ENCODE measurements at places on chromosomes 11 and 22.

- no peaks in the 10 kb centered on the region for H3K27me3 ChIP-seq
- no peak for DNase-seq
- peaks cover 14% of the 10 kb centered on the region for H3K4me1 ChIP-seq
- no peaks in the 10 kb centered on the region for H3K36me3 ChIP-seq
- no peak overlapping the region for H3K27ac ChIP-seq
Measured at GRCh38 chr11:28114731-28115130, 6.5 kb downstream of the METTL15 start.

- no peaks in the 10 kb centered on the region for H3K36me3 ChIP-seq
- no peaks in the 10 kb centered on the region for H3K4me1 ChIP-seq
- H3K27me3 ChIP-seq = no peaks in the 10 kb centered on the region
- DNase-seq = no peak
- H3K27ac ChIP-seq = no peak overlapping the region
- H3K4me3 ChIP-seq = no peak overlapping the region
Measured at GRCh38 chr11:117417342-117417741, 89.7 kb downstream of the CEP164 start.

DNA sequence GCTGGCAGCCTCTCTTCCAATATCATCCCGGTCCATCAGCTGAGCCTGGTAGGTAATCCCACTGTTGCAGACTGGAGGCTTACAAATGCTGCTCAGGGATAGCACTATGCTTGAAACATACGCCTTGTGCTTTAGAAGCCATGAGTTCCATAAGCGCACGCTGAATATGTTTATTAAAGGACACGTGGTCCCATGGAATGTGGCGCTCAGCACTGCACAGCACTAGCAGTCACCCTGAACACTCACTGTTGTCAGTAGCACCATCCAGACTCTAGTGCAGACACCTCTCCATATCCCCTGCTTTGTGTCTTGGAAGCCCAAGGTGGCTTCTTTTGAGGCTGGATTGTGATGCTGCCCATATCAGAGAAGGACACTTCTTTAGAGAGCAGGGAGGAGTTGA is 120.9 kb downstream of the MAML2 start:
- no peaks in the 10 kb centered on the region for H3K27me3 ChIP-seq
- peaks cover 6% of the 10 kb centered on the region for H3K4me1 ChIP-seq
- no peak for DNase-seq
- H3K36me3 ChIP-seq = no peaks in the 10 kb centered on the region

- H3K36me3 ChIP-seq = no peaks in the 10 kb centered on the region
- H3K27me3 ChIP-seq = no peaks in the 10 kb centered on the region
- H3K4me1 ChIP-seq = peaks cover 2% of the 10 kb centered on the region
- H3K4me3 ChIP-seq = no peak overlapping the region
- H3K27ac ChIP-seq = no peak overlapping the region
Measured at GRCh38 chr11:72769680-72770079, 17.5 kb upstream of the ARAP1 start.

GRCh38 chr11:79852176-79852575 is 411.3 kb upstream of the TENM4 start:
- DNase-seq = no peak
- H3K36me3 ChIP-seq = no peaks in the 10 kb centered on the region
- no peaks in the 10 kb centered on the region for H3K4me1 ChIP-seq
- no peak overlapping the region for H3K27ac ChIP-seq

DNA sequence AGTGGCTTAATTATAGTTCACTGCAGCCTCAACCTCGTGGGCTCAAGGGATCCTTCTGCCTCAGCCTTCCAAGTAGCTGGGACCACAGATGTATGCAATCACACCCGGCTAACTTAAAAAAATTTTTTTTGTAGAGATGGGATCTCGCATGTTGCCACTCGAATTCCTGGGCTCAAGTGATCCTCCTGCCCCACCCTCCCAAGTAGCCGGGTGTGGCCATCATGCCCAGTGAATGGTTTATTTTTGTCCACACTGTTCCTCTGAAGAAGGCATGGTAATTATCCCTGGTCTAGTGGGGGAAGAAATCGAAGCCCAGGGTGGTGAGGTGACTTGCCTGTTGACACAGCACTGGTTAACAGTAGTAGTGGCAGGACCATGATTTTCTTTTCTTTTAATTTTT is 1.9 kb downstream of the SAC3D1 start:
- no peak overlapping the region for H3K27ac ChIP-seq
- peaks cover 4% of the 10 kb centered on the region for H3K4me1 ChIP-seq
- H3K4me3 ChIP-seq = no peak overlapping the region

GRCh38 chr11:134390706-134391569 is 21.1 kb downstream of the B3GAT1 start:
- no peaks in the 10 kb centered on the region for H3K4me1 ChIP-seq
- no peak overlapping the region for H3K27ac ChIP-seq
- H3K36me3 ChIP-seq = no peaks in the 10 kb centered on the region

DNA sequence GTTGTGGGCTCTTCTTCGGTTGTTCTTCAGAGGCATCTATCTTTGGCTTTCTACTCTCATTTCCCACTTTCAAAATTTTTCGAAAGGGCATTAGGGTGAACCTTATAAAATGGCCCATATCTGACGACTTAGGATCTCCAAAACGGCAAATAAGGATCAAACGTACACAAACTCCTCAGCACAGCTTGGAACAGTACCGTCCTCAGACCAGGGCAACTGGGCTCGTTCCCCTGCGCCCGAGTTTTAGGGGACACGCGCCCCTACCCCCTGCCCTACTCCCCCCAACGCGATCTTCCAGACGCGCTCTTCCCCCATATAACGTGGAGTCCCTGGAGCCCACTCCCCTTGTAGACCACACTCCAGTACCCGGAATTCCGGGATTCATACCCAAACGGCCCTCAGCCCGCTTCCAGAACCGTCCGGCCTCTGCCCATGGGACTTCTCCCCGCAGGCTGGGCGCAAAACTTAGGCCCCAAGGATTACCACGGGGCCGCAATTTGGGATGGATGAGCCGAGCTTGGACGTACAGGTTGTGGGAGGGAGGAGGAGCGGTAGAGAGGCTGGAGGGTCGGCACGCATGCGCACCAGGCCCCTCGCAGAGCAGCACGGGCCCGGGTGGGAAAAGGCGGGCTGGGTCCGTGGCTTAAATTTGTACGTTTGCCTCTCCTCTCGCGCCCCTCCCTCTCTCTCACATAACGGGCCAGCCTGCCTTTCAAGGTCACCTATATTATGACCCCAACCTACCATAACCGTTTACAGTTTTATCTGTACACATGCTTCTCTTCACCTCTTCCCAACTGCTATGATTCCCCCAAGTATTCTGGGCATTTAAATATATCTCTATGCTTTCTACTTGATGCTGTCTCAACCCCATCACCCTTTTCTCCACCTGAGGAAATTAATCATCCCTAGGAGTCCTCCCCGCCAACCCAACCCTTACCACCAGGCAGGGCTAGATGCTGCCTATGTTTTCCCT is 3.4 kb downstream of the CCDC89 start:
- H3K27me3 ChIP-seq = no peaks in the 10 kb centered on the region
- peak; percentile 25 for DNase-seq
- H3K27ac ChIP-seq = peak overlapping the region; percentile 44

GRCh38 chr11:71164621-71165020 is 87.8 kb downstream of the SHANK2 start:
- H3K4me1 ChIP-seq = no peaks in the 10 kb centered on the region
- no peak for DNase-seq
- no peaks in the 10 kb centered on the region for H3K36me3 ChIP-seq
- no peak overlapping the region for H3K27ac ChIP-seq
- H3K4me3 ChIP-seq = no peak overlapping the region

DNA sequence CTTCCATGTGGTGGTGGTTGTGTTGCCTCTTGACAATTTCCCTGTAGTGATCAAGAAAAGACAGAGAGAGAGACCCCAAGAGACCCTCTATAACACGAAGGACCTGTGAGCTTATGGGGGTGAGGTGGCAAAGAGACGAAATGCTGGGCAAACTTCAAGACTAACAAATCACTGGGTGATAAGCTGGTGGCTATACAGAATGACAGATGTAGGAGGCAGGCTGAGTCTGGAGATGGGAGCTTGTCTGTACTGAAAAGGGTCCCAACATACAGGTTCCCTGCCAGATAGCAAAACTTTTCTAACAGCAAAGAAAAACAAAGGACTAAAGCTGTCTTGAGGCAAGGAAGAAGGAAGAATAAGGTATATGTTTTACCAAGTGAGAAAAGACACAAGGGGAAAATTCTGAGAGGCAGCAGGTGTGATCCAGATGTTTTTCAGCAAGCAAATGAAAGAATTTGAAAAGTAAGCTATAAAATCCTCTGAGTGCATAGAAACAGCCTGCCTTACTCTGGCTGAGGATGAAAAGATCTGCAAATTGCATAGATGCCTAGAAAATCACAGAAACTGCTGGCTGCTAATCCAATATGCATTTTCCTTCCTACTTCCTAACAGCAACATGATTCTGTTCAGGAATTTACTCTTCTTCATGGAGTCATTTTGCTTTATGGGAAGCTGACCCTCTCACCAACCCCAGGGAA is 21.9 kb upstream of the LYVE1 start:
- H3K4me1 ChIP-seq = no peaks in the 10 kb centered on the region
- no peak for DNase-seq
- H3K36me3 ChIP-seq = no peaks in the 10 kb centered on the region
- H3K27ac ChIP-seq = no peak overlapping the region
- no peaks in the 10 kb centered on the region for H3K27me3 ChIP-seq

DNA sequence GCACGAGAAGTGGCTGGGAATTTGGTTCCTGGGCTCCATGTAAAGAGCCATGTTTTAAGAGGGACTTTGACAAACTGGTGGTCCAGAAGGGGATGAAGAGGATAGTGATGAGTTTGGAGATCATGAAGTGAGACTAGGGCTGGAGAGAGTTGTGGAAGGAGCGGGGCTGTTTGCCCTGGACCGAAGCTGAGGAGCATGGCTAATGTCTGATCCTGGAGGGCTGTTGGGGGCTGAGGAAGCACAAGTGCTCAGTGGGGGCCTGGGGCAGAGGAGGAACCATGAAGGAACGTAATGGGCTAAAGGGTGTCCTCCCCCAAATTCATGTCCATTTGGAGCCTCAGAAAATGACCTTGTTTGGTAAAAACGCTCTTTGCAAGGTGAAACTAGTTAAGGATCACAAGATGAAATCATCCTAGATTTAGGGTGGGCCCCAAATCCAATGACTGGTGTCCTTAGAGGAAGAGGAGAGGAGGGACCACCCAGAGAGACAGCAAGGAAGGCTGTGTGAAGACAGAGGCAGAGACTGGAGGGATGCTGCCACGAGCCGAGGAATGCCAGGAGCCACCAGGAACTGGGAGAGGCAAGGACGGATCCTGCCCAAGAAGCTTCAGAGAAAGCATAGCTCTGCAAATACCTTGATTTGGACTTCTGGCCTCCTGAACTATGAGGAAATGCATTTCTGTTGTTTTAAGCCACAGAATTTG is 107.3 kb upstream of the LMO1 start:
- no peaks in the 10 kb centered on the region for H3K4me1 ChIP-seq
- no peaks in the 10 kb centered on the region for H3K36me3 ChIP-seq

DNA sequence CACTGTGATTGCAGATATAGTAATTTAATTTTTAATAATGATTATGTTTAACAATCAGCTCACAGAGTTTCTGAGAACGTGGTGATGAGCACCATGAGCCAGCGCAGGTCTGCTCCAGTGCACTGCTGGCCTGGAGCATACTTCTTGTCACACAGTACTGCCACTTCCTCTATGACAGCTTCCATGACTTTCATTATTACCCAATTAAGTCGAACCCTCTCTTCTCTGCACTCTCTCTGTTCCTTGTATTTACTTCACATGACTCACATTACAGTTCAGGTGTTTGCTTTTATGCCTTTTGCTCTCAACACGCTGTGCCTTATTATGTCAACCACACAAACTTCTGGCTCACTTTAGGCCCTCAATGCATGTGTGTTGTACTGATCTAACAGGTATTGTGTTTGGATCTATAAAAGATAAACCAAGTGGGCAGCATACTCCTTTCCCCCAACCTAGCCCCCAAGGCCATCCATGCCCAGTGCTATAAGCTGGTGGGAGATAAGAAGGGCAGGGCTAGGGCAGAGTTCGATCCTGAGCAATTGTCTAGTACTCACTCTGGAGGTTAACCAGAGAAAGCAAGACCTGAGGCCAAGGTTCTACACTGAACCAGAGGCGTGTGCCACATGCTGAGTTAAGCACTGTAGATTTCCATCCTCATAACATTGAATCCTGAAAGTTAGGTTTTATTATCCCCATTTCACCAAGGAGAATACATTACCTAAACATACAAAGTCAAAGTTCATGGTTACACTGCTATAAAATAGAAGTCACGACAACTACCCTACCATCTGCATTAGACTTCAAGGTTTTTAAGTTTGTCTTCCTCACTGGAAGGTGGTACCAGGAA is 356.5 kb downstream of the INSC start:
- H3K27me3 ChIP-seq = no peaks in the 10 kb centered on the region
- no peak overlapping the region for H3K4me3 ChIP-seq
- DNase-seq = no peak
- H3K27ac ChIP-seq = no peak overlapping the region

DNA sequence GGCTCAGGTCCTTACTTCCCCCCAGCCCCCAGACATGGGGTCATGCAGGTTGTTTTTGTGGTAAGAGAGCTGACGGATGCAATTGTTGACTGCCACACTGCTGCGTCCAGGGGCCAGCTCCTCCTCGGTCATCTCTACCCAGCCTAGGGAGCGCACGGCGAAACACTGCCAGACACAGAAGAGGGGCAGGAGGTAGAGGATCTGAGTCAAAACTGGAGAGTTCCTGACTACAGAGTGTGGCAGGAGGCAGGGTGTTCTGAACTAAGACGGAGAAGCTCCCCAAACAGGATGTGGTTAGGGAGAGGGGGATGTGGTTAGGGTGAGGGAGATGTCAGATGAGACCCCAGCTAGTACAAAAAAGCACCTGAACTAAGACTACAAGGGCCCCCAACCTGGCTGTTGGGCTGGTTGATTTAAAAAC is 12.3 kb downstream of the SMPD1 start:
- no peaks in the 10 kb centered on the region for H3K4me1 ChIP-seq
- no peak for DNase-seq
- H3K36me3 ChIP-seq = no peaks in the 10 kb centered on the region
- H3K4me3 ChIP-seq = no peak overlapping the region

DNA sequence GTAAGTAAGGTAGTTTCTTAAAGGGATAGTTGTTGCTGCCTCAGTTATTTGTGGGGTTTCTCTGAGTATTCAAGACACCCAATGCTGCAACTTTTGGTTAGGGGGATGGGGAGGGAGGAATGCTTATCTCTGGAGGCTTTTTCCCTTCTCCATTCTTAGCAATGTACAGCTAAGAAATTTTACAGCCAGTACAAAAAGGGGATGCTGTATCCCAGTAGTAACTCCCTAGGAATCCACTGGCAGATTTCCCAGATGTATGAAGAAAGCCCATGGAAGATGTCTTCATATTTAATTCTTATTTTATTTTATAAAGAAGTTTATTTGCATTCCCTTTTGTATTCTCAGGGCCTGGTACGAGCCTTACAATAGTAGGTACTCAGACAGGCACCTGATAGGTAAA is 154.8 kb downstream of the ENTHD1 start:
- H3K27ac ChIP-seq = no peak overlapping the region
- no peak for DNase-seq
- H3K36me3 ChIP-seq = no peaks in the 10 kb centered on the region
- H3K27me3 ChIP-seq = no peaks in the 10 kb centered on the region
- no peaks in the 10 kb centered on the region for H3K4me1 ChIP-seq

GRCh38 chr22:22897091-22897490 is 9.5 kb downstream of the IGLL5 start:
- no peak overlapping the region for H3K27ac ChIP-seq
- peaks cover 30% of the 10 kb centered on the region for H3K27me3 ChIP-seq
- H3K36me3 ChIP-seq = no peaks in the 10 kb centered on the region
- no peak for DNase-seq
- no peak overlapping the region for H3K4me3 ChIP-seq

GRCh38 chr11:15851051-15851498 is 505.3 kb downstream of the SOX6 start:
- H3K36me3 ChIP-seq = no peaks in the 10 kb centered on the region
- H3K4me3 ChIP-seq = no peak overlapping the region
- no peak overlapping the region for H3K27ac ChIP-seq
- DNase-seq = no peak

Measured in breast epithelium (tissue), 4 donors.